ENCODE measurements at places on chromosomes 1 and 21. TPM values are rescaled to one million over a fixed set of nuclear protein-coding genes. Genes with fewer than 3 reads are reported as not detected.

DNA sequence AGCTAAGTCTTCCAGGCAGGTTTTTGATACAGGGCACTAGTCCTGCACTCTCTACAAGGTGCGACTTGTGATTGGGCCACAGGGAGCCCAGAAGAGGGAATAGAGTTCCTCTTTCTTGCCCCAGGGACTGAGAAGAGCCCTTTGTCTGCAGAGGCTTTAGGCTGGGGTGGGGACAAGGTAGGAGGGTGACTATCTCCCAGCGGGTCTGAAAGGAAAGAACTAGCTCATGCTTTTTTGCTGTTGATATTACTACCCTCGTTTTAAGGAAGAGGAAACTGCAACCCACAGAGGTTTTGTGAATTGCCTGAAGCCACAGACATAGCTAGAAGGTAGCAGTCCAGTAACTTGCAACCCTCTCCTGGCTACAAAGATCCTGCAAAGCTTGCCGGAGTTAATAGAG is 615.2 kb downstream of the MATN1 start:
- no peak for DNase-seq
- H3K36me3 ChIP-seq, result no peaks in the 10 kb centered on the region
- H3K4me1 ChIP-seq, result no peaks in the 10 kb centered on the region
- H3K4me3 ChIP-seq, result no peak overlapping the region
- no peak overlapping the region for H3K27ac ChIP-seq
- no peaks in the 10 kb centered on the region for H3K27me3 ChIP-seq

GRCh38 chr1:226201029-226201593 is 14.6 kb upstream of the ACBD3 start:
- no peak for DNase-seq
- H3K4me3 ChIP-seq, result no peak overlapping the region
- no peaks in the 10 kb centered on the region for H3K36me3 ChIP-seq
- no peak overlapping the region for H3K27ac ChIP-seq
- peaks cover 3% of the 10 kb centered on the region for H3K4me1 ChIP-seq

GRCh38 chr1:176058686-176059085 is 148.4 kb downstream of the COP1 start:
- H3K36me3 ChIP-seq, result no peaks in the 10 kb centered on the region
- H3K27ac ChIP-seq, result no peak overlapping the region
- H3K4me1 ChIP-seq, result no peaks in the 10 kb centered on the region
- no peak overlapping the region for H3K4me3 ChIP-seq

Gene BRDT
- 0.08 TPM for polyA plus RNA-seq

Gene RPS27
- polyA plus RNA-seq, result 3,155 TPM

Gene IBA57
- 2.6 TPM for polyA plus RNA-seq

- no peaks in the 10 kb centered on the region for H3K4me1 ChIP-seq
- DNase-seq, result no peak
- no peaks in the 10 kb centered on the region for H3K27me3 ChIP-seq
Measured at GRCh38 chr21:42148584-42148983, 70.4 kb upstream of the ABCG1 start.

Gene TMEM269
- polyA plus RNA-seq, result 0.14 TPM

DNA sequence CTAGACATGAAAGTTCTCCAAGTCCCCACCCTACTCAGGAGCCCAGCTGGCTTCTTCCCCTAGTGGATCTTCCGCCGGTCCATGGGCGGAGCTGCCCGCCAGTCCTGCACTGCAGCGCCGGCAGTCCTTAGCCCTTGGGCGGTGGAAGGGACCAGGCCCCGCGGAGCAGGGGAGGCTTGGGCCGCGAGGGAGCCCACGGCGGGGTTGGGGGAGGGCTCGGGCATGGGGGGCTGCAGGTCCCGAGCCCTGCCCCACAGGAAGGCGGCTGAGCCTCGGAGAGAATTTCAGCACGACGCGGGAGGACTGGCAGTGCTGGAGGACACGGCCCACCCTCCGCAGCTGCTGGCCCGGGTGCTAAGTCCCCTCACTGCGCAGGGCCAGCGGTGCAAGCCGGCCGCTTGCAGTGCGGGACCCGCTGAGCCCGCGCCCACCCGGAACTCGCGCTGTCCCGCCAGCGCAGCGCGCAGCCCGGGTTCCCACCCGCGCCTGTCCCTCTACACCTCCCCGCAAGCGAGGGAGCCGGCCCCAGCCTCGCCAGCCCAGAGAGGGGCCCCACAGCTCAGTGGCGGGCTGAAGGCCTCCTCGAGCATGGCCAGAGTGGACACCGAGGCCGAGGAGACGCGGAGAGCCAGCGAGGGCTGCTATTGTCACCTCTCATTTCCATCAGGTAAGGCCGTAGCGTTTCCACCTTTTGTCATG is 1398.6 kb downstream of the MRPL39 start:
- H3K36me3 ChIP-seq, result no peaks in the 10 kb centered on the region
- no peak overlapping the region for H3K27ac ChIP-seq
- DNase-seq, result no peak

Gene FASLG
- not detected for polyA plus RNA-seq

Gene AGT
- polyA plus RNA-seq, result 0.27 TPM

DNA sequence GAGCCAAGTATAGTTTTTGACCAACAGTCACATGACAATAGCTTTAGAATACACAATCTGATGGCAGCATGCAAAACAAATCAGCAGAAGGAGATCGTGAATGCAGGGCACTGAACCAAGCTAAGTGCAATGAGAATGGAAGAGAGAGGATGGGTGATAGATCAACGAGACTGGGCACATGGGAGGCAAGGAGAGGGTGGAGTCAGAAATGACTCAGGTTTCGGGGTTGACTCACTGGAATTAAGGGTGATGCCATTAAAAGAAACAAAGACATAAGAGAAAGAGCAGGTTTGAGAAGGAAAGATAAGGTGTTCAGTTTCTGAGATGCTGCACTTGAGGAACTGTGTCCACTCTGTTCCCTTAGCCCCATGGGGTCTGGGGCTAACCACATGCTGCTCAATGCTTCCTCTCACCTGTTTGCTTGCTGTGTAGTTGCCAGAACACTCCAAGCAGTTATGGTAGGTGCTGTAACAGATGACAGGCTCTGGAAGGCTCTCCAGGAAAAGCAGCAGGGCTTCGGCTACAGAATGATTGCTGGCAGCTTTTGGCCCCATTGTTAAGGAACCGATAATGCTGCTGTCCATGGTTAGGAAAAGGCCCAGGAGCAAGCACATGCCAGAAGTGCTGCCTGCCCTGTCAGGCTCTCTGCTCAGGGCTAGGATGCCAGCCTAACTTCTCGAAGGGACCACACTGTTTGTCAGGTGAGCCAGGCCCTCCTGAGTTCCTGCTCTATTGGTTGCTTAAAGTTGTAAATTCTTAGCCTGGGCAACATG is 6.1 kb upstream of the MTF1 start:
- H3K4me1 ChIP-seq, result no peaks in the 10 kb centered on the region
- peaks cover 7% of the 10 kb centered on the region for H3K36me3 ChIP-seq
- H3K27me3 ChIP-seq, result no peaks in the 10 kb centered on the region
- H3K27ac ChIP-seq, result no peak overlapping the region
- no peak for DNase-seq

DNA sequence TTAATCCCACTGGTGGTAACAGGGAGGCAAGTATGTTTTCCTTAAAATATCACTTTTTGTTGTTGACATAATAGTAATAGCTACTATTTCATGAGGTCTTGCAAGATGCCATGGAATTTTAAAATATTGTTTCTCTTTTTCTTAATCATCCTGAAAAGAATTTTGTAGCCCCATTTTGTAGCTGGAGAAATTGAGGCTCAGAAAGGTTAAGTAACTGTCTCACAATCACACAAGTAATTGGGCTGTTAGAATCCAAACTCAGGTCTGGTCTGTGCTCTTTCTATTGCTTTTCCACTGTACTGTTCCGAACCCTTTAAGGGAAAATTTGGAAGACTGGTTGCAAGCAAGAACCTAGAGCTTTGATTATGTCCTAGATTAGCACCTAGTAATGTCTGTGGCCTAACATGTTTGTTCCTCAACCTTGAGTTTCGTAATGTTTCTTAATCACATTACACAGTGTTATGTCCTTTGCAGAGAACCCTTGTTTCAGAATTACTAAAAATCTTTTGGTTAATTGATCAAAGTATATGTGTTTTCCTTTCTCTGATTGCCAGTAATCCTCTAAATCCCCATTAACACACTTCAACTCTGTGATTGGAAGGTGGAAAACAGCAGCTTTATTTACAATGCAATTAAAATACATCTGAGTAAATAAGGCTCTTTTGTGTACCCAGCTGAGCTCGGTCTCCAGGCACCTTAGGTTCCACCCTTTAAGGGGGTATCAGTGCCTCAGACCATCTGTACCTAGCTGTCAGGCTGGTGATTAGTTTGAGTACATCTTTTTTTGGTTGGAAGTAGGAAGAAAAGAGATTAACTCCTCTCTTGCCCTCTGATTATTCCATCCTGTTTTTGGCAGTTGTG is 10.4 kb downstream of the LRRC42 start:
- no peak for DNase-seq
- no peak overlapping the region for H3K27ac ChIP-seq
- H3K4me3 ChIP-seq, result no peak overlapping the region
- peaks cover 56% of the 10 kb centered on the region for H3K36me3 ChIP-seq

Gene CACNA1S
- 0.06 TPM for polyA plus RNA-seq

DNA sequence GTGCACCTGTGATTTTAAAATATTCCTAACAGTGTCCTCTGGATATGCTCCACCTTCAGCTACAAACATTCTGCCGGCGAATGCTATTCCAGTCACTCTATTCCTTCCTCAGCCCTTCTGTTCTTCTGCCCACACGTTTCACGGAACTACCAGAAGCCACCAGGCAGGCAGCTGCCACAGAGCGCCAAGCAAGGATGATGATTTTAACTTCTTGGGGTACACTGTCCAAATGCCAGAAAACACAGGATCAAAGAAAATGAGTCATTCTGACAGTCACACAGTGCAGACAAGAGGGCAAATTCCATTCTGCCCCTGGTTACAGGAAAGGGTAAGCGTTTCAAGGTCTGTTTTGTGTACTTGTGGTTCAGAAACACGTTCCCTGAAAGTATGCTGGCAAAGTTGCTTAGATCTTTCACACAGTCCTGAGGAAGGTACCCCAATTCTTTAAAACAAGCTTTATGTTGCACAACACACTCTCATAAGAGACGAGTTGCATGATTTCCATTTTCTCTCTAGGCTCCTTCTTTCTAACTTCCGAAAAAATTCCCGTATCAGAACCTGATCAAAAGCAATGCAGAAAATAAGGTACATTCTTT is 508.3 kb upstream of the PKN2 start:
- H3K27me3 ChIP-seq, result no peaks in the 10 kb centered on the region
- DNase-seq, result no peak
- no peak overlapping the region for H3K4me3 ChIP-seq
- no peaks in the 10 kb centered on the region for H3K36me3 ChIP-seq
- no peaks in the 10 kb centered on the region for H3K4me1 ChIP-seq

GRCh38 chr1:107220036-107220435 is 79.2 kb downstream of the NTNG1 start:
- no peak for DNase-seq
- no peaks in the 10 kb centered on the region for H3K36me3 ChIP-seq
- no peaks in the 10 kb centered on the region for H3K4me1 ChIP-seq
- H3K27ac ChIP-seq, result no peak overlapping the region
- H3K27me3 ChIP-seq, result no peaks in the 10 kb centered on the region

Gene OR2L13
- not detected for polyA plus RNA-seq

Gene SMPDL3B
- polyA plus RNA-seq, result 157 TPM

- H3K4me1 ChIP-seq, result no peaks in the 10 kb centered on the region
- no peaks in the 10 kb centered on the region for H3K36me3 ChIP-seq
- no peaks in the 10 kb centered on the region for H3K27me3 ChIP-seq
- H3K4me3 ChIP-seq, result no peak overlapping the region
Measured at GRCh38 chr21:36550761-36551160, 70.8 kb upstream of the CLDN14 start.

Gene INKA2
- 5.7 TPM for polyA plus RNA-seq

Gene GJA9
- not detected for polyA plus RNA-seq

- DNase-seq, result no peak
- no peak overlapping the region for H3K27ac ChIP-seq
- H3K4me1 ChIP-seq, result no peaks in the 10 kb centered on the region
Measured at GRCh38 chr1:226883630-226884029, 13.2 kb downstream of the PSEN2 start.

DNA sequence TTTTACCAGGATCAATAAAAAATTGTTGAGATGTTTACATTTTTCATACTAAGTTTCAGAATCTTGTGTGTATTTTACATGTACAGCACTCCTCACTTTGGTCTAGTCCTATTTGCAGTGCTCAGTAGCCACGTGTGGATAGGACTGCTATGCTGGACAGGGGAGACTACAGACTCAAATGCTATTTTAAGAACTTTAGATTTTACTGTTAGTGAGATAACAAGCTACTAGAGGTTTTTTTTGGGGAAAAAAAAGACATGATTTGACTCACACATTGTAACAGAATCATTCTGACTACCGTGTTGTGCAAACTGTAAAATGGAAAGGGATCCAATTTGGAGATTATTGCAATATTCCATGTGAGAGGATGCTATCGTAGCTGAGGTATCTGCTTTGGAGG is 418.9 kb upstream of the PRMT6 start:
- no peaks in the 10 kb centered on the region for H3K27me3 ChIP-seq
- H3K4me3 ChIP-seq, result no peak overlapping the region
- H3K36me3 ChIP-seq, result no peaks in the 10 kb centered on the region
- DNase-seq, result no peak

GRCh38 chr1:31785020-31785946 is 21.1 kb upstream of the ADGRB2 start:
- no peaks in the 10 kb centered on the region for H3K36me3 ChIP-seq
- no peaks in the 10 kb centered on the region for H3K27me3 ChIP-seq

Gene PTPN7
- polyA plus RNA-seq, result 0.20 TPM

GRCh38 chr1:4694492-4694891 is 40.1 kb downstream of the AJAP1 start:
- H3K27ac ChIP-seq, result no peak overlapping the region
- H3K27me3 ChIP-seq, result no peaks in the 10 kb centered on the region
- no peak overlapping the region for H3K4me3 ChIP-seq
- H3K36me3 ChIP-seq, result no peaks in the 10 kb centered on the region

GRCh38 chr1:232629250-232630046 is 485 bp downstream of the SIPA1L2 start:
- no peaks in the 10 kb centered on the region for H3K36me3 ChIP-seq
- peak overlapping the region; percentile 75 for H3K4me3 ChIP-seq
- H3K27ac ChIP-seq, result no peak overlapping the region
- H3K4me1 ChIP-seq, result peaks cover 5% of the 10 kb centered on the region
- peaks cover 23% of the 10 kb centered on the region for H3K27me3 ChIP-seq

GRCh38 chr1:87902830-87903229 is 574.1 kb downstream of the LMO4 start:
- no peak overlapping the region for H3K27ac ChIP-seq
- no peaks in the 10 kb centered on the region for H3K36me3 ChIP-seq
- no peak overlapping the region for H3K4me3 ChIP-seq
- DNase-seq, result no peak
- H3K27me3 ChIP-seq, result no peaks in the 10 kb centered on the region
